ENCODE measurements at places on chromosomes 1 and 21.

DNA sequence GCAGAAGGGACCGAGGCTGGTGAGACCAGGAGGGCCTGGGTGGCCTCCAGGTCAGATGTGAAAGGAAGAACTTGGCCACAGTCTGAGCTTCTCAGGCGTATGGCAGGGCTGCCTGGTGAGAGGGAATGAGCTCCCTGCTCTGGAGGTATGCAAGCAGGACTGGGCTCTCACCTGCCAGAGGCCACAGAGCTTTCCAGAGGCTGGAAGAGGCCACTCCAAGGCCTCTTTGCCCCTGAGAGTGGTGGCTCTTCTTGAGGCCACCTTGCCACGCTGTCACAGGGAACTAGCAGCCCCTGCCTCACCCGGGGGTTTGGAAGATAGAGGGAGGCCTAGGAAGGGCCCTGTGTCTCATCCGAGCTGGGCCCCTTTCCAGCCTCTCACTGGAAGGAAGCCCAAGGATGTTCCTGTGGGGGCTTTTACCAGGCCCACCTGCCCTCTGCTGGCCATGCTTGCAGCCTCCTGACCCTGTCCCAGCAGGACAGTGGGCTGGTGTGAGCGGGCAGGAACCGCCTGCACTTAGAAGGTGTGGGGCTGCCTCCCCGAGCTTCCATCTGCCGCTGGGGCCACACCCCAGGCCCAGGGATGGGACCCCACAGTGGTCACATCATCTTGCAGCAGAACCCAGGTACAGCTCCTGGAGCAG, 10.0 kb downstream of the PCSK9 start:
- no peak for DNase-seq

DNA sequence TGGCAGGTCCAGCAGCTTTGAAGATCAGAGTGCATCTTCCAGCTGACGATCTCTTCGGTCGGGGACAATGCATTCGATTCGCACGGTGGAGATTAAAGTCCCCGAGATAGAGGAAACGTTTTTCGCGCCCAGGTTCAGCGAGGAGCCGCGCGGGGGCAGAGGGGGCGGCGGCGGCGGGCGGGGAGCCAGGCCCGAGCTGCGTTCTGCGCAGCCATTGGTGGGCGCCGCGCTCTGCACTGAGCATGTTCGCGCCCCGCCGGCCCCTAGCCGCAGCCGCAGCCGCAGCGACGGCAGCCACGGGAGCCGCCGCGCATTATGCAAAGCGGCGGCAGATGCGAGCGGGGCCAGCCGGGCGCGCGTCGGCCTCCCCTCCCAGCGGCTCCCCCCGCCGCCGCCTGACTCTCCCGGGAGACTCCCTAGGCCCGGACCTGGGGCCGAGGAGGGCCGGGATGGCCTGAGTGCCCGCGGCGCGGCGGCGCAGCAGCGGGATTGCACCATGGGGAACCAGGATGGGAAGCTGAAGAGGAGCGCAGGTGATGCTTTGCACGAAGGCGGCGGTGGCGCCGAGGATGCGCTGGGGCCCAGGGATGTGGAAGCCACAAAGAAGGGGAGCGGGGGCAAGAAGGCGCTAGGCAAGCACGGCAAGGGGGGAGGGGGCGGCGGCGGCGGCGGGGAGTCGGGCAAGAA, at the start of gene FMN2:
TSS of gene FMN2 (plus strand) at position 270 of the 687 bp plus-strand sequence. CDS start at position 497, 227 bp downstream.
- no peak for DNase-seq

DNA sequence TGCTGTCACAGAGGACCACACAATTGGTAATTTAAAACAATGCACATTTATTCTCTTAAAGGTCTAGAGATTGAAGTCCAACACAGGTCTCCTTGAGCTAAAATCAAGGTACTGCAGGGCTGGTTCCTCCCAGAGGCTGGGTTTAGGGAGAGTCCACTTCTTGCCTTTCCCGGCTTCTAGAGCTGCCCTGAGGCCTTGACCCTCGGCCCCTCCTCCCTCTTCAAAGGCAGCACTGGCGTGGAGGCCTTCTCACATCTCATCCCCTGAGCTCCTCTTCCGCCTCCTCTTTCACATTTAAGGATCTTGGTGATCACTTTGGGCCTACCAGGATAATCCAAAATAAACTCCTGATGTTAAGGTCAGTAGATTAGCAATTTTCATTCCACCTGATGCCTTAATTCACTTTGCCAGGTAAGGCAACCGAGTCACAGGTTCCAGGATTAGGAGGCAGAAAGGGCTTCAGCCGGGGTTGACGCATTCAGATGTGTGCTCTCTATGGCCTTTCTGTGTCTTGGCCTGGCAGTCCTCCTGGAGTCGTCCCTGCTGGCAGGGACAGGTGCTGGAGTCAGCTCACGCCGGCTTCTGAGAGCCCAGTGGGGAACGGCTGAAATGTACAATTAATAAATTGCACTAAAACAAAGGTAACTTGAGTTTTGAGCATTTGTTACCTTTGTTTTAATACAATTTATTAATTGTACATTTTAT, 61.2 kb upstream of the ABCG1 start:
- no peak for DNase-seq

- DNase-seq = no peak
Observed at GRCh38 chr1:178031856-178032320, 62.0 kb upstream of the RASAL2 start.

DNA sequence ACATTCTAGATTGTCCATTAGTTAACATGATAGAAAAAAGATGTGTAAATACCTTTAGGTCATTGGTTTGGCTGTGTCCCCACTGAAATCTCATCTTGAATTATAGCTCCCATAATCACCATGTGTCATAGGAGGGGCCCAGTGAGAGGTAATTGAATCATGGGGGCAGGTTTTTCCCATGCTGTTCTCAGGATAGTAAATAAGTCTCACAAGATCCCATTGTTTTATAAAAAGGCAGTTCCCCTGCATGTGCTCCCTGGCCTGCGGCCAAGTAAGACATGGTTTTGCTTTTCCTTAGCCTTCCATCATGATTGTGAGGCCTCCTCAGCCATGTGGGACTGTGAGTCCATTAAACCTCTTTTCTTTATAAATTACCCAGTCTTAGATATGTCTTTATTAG, 32.5 kb upstream of the SLC44A5 start:
- no peak for DNase-seq

- no peak for DNase-seq
Observed at GRCh38 chr1:45979778-45980176, 152.7 kb downstream of the PIK3R3 start.
